ENCODE measurements at places on chromosomes 16 and 17.

- DNase-seq: no peak
Observed at GRCh38 chr17:82881900-82882714, 42.3 kb upstream of the ZNF750 start.

- DNase-seq: no peak
Observed at GRCh38 chr16:80803339-80804055, 901 bp downstream of the CDYL2 start.

- DNase-seq: no peak
Observed at GRCh38 chr16:55120826-55121225, 190.2 kb downstream of the IRX5 start.

DNA sequence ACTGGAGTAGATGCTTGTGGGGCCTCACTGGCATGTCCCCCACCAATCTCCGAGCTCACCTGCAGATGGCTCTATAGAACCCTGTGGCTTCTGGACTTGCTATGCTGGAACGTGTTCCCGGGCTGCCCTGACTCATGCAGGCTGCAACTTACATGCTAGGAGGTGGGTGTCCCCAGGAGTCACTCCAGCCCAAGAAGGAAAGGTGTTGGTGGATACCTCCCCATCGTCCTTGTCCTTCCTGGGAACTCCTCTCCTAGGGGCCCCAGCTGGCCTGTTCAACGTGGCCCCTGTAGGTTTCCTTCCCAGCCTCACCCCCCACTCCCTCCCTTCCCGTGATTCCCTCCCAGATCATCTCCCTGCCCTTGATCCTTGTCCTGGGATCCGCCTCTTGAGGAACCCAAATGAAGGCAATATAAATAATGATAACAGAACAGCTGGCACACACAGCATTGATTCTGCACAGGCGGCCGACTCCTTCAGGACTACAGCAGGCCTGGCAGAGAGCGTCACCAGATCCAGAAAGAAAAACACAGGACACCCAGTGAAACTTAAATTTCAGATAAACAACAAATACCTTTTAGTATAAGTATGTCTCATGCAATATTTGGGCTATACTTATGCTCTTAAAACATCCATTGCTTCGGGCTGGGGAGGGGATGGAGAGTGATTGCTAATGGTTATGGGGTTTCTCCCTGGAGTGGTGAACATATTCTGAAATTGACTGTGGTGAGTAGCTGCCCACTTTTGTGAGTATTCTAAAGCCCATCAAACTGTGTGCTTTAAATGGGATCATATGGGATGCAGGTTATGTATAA is 221.1 kb upstream of the GSE1 start:
- no peak for DNase-seq

DNA sequence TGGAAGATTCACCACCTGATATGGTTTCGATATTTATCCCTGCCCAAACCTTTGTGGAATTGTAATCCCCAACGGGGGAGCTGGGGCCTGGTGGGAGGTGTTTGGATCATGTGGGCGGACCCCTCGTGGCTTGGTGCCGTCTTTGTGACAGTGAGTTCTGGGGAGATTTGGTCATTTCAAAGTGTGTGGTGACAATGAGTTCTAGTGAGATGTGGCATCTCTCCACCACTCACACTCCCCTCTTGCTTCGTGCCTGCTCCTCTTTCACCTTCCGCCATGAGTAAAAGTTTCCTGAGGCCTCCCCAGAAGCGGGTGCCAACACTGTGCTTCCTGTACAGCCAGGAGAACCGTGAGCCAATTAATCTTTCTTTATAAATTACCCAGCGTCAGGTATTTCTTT is 9.7 kb downstream of the CCDC57 start:
- no peak for DNase-seq

DNA sequence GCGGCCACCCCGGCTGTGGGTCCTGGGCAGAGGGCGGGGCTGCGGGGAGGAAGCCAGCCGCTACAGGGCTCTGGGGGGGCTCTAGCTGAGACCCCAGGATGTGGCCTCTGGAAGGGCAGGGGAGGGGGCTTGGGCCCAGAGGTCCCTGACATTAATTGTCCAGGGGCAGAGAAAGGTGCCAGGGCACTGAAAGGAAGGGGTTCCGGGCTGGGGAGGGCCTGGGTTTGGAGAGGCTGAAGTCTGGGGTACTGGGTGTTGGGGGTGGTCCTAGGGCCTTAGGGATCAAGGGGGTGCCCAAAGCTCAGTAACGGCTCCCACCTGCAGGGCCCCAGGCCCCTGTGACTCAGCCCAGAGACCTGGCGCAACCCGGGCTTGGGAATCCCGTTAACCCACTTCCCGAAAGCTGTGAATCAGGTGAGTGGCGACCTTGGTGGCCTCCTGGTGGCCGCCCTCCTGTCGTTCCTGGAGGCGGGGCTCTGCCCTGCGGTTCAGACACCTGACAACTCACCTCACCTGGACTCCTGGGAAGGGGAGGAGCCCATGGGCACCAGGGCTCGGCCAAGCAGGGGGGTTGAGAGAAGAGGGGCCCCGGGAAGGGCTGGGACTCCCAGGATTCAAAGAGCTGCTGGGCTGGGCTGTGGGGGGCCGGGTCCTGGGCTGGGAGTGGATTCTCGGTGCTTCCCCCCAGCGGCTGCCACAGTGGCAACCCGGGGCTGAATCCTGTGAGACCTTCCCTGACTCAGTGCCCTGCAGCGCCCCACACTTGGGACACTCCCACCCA is 465 bp upstream of the PRSS22 start:
- DNase-seq: no peak

- no peak for DNase-seq
Observed at GRCh38 chr16:62100651-62101050, 64.4 kb upstream of the CDH8 start.

DNA sequence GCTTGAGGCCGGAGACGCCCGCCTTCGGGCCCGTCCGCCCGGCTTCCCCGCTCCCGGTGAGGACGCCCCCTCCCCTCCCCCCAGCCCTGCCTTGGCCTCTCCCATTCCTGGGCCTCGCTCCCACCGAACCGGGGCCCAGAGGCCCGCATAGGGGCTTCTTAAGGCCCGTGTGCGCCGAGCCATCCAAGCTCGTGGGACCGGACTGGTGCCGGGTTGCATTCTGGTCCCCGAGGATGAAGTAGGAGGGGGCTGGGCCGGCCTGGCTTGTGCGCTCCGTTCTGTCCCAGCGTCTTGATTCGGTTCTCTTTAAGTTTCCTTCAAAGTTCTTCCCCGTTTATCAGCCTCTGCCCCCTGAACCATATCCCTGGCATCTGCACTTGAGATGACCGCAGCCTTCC is 488 bp downstream of the SENP3 start:
- DNase-seq: no peak

DNA sequence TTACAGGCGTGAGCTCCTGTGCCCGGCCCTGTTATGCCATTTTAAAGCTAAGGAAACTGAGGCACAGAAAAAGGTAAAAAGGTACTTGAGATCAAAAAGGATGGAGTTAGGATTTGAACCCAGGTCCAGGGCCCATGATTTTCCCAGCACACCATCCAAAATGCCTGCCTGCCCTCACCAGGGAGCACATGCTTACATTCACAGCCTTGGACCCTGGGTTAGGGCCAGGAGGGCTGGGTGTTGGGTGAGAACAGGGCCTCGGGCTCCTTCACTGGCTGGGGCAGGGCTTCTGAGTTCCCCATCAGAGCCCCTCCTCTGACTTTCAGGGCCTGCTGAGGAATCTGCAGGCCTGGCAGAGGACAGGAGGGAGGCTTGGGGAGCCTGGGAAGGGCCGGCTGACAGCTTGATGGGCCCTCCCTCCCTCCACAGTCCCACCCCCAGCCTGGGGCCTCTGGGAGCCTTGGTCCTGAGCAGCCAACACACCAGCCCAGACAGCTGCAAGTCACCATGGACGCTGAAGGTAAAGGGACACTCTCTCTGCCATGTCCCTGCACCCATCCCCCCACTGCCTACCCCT is at the start of gene QPRT:
TSS of gene QPRT (plus strand) at position 490 of the 577 bp plus-strand sequence. CDS start at position 508, 18 bp downstream.
- DNase-seq: no peak

- no peak for DNase-seq
Observed at GRCh38 chr16:24689128-24689527, 40.3 kb upstream of the TNRC6A start.

DNA sequence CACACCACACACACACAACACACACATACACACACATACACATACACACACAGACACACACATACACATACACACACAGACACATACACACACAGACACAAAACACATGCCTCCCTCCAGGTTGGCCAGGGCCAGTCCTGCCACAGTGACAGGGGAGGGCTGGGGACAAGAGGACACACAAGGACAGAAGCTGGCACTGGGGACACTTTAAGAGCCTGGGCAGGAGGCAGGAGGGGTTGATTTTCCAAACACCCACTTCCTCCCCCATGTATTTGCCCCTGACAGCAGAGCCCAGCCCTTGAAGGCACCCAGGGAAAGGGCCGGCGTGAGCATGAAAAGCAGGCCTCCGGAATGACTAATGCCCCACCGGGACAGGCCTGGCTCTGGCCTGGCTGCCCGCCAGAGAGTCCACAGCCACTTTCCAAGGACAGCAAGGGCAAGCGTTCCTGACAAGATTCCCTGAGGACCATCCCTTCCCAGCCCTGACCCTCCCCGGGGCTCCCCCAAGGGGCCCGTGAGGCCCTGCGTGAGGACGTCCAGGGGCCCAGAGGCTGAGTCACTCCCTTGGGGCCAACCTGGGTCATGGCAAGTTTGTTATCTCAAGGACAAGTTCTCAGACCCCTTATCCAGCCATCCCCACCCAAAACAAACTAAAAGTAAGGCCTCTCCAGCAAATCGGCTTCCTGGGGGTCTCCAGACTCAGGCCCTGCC is 235.6 kb downstream of the ZNF423 start:
- DNase-seq: peak; percentile 57

DNA sequence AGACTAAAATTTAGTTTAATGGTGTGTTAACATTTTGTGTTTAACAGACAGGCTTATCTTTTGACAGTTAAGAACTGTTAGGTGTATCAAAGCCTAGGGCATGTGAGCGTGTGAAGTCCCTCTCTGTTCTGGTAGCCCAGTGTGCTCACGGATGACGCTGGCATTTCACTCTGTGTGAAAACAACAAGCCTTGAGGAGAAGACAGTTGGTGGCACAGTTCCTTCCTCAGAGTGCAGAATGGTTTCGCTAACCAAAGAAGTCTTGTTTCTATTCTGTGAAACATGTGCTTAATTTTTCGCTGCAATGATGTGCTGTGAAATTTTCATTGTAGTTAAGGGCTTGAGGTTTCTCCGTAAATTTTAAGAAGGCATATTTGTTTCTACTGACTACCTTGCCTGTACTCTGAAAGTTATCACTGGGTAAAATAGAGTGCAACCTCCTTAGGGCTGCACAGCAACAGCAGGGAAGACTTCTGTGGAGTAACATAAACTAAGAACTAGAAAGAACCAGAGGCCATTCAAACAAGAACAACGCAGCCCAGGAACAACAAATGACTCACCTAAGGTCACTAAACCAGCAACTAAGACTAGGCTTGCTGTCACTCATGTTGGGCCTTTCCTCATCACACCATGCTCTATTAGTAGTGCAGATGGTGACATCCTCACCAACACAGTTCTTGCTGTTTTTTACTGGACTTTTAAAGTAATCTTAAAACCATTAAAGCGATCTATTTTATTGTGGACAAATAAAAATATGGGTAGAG is 33.4 kb downstream of the BRD7 start:
- no peak for DNase-seq

DNA sequence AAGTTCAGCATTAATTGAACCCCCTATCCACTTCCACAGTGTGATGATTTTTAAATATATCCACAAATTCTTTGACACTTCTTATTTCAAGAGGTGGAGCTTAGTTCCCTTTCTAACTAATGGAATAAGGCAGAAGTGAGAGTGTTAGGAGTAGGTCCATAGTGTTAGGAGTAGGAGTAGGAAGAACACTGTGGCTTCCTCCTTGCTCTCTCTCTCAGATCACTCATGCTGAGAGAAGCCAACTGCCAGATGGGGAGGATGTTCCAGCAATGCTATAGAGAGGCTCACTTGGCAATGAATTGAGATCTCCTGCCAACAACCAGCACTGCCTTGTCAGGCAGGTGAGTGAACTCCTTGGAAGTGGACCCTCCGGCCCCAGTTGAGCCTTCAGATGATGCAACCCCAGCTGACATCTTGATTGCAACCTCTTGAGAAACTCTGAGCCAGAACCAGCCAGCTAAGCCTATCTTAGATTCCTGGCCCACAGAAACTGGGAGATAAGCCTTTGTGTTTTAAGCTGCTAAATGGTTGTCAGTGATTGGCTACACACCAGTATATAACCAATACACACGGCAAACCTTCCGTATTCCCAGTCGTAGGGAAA is 44.3 kb downstream of the SPECC1 start:
- DNase-seq: no peak

GRCh38 chr17:16493531-16494046 is 1.6 kb upstream of the LRRC75A start:
- no peak for DNase-seq

- DNase-seq: no peak
Observed at GRCh38 chr17:77644181-77645071, 314.1 kb upstream of the TNRC6C start.

DNA sequence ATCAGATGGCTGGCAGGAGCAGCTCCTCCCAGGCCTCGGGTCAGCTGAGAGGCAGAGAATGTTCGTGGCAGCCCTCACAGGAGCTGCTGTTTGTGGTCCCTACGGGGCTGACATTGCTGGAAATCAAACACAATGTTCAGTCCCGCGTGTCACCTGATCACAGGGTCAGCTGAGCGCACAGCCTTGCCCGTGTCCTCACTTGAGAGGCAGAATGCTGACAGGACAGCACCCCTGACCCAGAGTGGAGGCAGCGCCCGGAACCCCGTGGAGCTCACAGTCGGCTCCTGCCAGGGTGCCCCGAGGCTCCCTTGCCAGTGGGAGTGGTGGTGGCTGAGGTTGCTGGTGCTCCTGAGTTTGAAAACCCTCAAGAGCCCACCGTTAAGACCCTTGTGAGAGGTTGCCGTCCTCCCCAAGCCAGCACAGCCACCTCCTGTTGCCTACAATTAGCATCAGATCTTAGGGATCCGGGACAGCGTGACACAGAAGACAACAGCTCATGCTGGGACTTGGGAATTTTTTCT is 3.6 kb upstream of the CHMP6 start:
- DNase-seq: no peak

GRCh38 chr17:33534087-33534486 is 241.0 kb upstream of the ASIC2 start:
- no peak for DNase-seq

DNA sequence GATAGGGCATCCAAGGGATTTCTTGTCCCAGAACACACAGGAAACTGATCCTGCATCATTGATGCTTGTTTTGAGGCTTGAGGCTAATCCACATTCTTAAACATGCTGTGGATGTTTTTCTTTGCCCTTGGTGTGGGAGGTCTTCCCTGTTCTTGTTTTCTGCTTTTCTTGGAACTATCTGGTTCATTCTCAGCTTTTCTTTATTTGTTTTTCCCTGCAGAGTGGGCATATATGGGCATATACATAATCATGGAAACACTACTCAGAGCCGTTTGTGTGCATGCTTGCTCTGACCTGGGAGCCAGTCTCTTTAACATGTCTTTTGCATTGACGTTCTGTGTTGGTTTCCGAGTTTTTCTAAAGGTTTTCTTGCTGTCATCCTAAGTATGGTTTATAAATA is 300.0 kb downstream of the SNX29 start:
- no peak for DNase-seq
